Renal cortical epithelial cell (primary cell): ENCODE measurements at places on chromosomes 5 and 9.
A peak's percentile ranks its signal among the peaks of the same experiment; 100 is the strongest.

DNA sequence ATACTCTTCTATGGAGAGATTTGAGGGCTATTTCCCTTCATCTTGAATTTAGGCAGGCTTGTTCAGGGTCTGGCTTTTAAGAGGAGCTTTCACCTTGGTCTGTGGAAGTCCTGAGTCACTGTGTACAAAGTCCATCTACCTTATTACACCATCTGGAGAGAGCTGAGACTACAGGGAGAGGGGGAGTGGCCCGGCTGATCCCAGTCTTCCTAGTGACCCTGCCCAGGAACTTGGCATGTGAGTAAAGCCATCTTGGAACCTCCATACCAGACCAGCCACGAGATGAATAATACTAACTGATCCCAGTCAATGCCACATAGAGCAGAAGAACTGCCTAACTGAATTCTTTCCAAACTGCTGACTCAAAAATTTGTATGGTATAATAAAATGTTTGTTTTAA is 8.4 kb upstream of the IL6ST start:
- peak; percentile 92 for DNase-seq

DNA sequence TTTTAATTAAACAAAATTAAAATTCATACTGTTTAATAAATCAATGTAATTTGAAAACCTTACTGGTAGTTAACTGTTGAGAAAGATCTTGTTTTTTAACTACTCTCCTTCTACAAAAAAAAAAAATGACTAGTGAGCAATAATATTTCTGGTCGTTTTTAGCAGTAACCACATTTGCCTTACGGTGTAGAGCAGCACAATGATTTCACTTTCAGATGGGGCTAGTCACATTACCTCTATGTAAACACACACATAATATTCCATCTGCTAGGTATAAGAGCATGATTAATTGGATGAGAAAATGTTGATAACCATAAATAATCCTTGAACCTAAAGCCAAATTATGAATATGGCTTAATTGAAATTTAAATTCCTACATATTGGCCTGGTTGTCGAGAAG is 198.1 kb downstream of the CHSY3 start:
- no peak for DNase-seq

GRCh38 chr9:9961934-9962333 is 650.9 kb downstream of the PTPRD start:
- DNase-seq, result peak; percentile 47

DNA sequence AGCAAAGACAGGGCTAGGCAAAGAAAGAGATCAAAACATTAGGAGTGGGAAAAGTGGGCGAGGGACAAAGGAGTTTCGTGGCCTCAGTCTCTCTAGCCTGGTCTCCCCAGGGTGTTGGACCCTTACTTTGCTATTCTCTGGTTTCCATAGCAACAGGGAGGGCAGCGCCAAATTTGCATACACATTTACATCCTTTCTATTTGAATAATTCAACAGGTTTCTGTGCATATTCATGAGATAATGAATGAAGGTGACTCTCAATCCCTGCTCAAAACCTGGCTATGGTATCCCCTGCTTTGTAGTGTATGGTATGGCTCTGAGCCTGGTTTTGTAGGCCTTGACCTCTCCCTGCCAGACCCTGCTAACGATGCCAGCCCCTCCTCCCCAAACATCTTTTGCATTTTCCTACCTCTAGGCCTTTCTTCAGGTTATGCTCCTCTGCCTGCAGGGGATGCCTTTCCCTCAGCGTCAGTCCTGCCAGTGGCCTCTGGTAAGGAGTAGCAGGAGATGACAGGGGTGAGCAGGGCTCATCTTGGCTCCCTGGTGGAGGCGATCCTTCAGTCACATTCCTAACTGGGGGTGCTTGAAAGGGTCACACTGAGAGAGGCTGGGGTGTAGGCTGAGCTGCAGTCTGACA is 9.8 kb downstream of the RPP25L start:
- no peak for DNase-seq

DNA sequence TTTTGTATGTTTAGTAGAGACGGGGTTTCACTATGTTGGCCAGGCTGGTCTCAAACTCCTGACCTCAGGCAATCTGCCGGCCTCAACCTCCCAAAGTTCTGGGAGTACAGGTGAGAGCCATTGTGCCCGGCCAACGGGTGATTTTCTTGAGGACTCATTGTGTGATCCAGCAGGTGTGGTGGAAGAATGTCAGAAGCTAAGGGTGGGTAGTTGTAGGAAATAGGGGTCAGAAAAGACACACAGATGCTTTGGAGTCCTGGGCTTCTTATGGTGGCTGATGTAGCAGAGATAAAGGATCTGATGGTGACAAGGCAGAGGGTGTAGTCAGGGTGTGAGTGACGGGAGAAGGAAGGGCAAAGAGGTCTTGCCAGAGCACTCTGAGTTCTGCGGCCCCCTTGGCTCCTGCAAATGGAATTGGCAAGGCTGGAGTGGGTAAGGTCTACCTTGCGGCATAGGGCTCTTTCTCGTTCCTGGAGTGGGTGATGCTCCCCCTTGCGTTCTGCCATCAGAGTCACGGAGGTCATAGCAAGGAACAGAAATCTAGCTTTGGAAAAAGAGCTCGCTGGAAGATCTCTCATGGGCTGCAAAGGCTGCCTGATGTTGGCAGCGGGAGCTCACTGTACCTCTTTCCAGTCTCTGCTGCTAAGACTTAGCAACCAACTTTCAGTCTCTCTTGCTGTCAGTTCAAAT is 97.2 kb downstream of the SREK1 start:
- DNase-seq, result no peak

DNA sequence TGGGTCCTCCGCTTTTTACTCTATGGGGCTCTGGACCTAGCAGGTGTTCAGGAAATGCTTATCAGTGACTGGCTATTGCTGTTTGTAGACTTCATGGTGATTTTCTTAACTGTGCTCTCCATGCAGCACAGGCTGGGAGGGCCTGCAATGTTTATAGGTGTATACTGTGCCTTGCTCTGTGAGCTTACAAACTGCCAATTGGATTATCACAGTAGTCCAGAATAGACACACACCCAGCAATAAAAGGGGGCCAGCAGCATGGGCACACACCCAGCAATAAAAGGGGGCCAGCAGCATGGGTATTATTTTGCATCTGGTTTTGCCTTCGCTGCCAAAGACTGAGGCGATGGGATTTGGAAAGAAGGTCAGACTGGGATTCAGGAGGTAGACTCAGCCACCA is 100.0 kb downstream of the CRB2 start:
- no peak for DNase-seq

DNA sequence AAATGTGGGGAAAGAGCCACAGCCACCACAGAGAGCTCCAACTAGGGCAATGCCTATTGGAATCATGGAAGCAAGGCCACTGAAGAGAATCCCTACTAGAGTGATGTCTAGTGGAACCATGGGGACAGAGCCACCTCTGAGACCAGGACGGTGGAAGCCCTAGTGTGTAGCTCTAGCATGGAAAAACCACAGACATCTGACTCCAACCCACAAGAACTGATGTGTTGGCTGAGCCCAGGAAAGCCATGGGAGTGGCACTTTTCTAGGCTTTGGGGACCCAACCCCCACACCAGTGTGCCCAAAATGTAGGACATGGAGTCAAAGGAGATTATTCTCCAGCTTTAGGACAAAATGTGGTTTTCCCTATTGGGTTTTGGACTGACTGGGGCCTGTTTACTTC is 721.9 kb downstream of the BRINP1 start:
- no peak for DNase-seq

DNA sequence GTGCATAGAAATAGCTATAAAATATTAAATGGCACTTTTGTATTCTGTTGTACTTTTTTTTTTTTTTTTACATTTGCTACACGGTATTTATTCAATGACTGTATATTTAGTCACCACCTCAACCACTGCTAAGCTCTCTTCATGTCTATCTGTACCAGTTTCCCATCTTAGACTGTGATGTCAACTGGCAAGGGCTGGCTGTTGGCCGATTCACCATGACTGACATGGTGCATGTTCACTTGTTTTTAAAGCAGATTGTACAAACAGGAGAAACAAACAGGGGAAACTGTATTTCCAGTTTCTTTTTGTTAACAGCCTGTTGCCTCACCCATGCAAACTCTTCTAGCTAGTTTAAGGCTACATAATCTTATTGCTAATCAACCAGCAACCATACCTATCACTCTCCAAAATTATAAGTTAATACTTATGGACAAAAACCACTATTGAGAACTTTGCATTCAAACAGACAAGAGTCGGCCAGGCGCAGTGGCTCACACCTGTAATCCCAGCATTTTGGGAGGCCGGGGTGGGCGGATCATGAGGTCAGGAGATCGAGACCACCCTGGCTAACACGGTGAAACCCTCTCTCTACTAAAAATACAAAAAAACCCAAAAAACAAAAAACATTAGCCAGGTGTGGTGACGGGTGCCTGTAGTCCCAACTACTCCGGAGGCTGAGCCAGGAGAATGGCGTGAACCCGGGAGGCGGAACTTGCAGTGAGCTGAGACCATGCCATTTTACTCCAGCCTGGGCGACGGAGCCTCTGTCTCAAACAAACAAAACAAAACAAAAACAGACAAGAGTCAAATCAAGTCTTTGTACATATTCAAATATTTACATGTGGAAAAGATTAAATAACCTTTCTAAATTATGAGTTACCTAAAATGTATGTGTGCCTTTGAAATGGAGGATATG is 13.2 kb downstream of the ZFAND5 start:
- peak; percentile 74 for DNase-seq

GRCh38 chr9:93262537-93263310 is 78.8 kb downstream of the WNK2 start:
- peak; percentile 7 for DNase-seq

- no peak for DNase-seq
Measured at GRCh38 chr9:108615152-108615551, 240.6 kb downstream of the ACTL7B start.

- DNase-seq, result no peak
Measured at GRCh38 chr5:136190091-136190720, 2.8 kb downstream of the SMIM32 start.

DNA sequence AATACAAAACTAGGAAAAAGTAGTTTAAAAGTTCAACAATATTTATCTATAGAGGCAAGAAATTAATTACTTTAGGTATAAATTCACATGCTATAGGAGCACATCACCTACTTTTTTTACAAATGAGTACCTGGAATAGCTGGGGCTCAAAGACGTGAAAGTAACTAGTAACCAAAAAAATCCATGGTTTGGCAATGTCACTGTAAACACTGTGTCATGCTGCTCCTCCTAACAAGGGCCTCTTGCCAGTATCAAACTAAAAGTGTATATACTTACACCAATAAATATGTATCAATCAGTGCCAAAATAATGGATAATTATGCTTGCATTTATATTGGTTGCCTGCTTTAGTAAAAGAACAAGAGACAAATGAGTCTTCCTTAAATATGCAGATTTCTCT is 78.9 kb downstream of the AP3B1 start:
- peak; percentile 10 for DNase-seq

GRCh38 chr9:36444203-36444602 is 44.1 kb upstream of the RNF38 start:
- DNase-seq, result no peak

GRCh38 chr5:74182603-74183002 is 457.9 kb downstream of the ENC1 start:
- DNase-seq, result no peak

DNA sequence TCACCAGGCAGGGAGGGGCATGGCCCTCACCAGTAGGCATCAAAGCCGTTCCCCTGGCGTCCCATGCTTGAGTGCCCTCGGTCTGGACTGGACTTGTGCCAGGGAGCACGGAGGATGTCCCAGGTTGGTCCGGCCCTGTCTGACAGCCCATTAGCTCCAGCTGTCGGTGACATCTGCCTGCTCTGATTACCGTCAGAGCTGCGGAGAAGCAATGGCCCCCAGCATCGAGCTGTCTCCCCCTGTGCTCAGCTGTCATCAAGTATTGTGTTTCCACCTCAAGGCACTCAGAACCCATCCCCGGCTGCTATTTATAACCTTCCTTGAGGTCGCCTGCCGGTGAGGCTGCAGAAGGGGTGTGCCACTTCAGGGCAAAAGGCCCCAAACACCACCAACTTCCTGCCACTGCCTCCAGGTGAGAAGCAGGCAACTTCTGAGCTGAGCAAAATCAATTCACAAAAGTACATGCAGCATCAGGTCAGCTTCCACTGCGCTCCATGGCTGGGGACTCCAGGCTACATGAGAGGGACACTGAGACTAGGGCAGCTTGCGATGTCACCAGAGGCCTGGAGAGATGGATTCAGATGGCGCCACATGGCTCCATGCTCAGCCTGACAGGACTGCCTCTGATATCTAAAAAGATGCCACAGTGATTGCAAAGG is 142.7 kb downstream of the C5orf15 start:
- peak; percentile 57 for DNase-seq

DNA sequence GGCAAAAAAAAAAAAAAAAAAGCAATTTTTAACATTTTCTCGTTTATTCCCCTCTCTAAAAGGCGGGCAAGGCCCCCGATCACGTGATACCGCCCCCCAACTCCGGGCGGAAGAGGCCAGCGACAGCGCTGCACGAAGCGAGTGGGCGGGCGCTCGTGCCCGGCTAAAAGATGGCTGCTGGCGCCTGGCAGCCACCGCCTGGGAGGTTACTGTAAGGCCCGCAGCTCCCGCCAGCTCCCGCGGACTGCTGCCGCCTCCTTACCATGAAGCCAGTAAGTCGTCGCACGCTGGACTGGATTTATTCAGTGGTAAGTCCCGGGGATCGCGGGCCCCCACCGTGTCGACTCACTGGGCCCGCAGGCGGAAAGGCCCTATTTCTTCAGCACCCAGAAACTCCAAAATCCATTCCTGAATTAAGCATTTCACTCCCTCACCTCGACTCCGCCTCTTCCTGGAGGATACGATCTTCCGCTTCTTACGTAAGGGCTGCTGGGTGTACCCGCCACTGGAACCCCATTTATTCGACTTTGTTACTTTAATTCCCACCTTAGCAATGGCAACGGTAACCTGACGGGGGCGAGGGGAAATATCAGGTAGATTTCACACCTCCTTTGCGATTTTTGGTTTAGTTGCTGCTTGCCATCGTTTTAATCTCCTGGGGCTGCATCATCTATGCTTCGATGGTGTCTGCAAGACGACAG is at the start of the genes SMIM27 and TOPORS:
SMIM27 (plus strand) TSS at position 156 of the 701 bp plus-strand sequence; CDS start at position 264, 108 bp downstream.
TOPORS (minus strand) TSS at position 415 of the 701 bp plus-strand sequence; CDS start at position 265, 150 bp downstream.
- DNase-seq, result peak; percentile 89

DNA sequence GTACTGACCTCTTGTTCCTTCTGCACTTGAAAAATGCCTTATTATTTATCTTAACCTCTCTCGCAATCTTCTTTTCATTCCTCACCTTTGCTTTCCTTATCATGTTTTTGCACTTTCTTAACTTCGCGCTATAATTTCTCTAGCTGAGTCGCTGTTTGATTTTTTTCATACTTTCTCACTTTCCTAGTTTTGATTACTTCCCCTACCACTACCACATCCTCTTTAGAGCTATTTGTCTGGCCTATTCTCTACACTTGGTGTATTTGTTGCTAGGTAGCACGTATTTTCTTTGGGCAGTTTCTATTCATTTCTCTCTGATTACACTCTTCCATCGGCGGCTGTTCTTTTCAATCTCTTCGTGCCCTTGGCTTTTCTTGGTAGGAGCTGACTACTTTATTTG is 611.8 kb downstream of the BNC2 start:
- DNase-seq, result no peak

DNA sequence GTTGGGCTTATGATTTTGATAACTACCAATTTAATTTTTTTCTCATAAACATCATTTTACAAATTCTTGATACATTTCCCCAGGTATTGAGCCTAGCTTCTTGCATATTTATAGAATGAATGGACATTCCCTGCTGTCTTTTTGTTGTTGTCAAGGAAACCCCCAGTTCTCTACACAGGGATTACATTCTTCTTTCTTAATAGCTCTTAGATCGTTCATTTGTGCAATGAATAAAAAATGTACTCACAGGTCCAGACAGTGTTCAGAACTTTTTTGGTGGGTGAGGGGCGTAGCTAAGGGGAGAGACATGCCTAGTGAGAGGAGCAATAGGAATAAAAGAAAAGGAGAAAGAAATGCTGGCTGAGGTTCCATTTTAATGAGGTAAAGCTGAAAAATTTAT is 58.6 kb downstream of the VCAN start:
- DNase-seq, result peak; percentile 76
